ENCODE measurements at places on chromosomes 13 and 19.
A peak's percentile ranks its signal among the peaks of the same experiment; 100 is the strongest.

DNA sequence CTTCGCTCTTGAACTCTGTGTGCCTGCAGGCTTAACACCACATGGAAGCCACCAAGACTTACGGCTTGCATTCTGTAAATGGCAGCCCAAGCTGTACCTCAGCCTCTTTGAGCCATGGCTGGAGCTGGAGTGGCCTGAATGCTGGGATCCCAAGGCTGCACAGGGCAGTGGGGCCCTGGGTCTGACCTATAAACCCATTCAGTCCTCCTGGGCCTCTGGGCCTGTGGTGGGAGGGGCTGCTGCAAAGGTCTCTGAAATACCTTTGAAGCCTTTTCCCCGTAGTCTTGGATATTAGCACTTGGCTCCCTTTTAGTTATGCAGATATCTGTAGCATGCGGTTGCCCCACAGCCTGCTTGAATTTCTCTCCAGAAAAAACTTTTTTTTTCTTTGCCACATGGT lies 8.2 kb downstream of the TM9SF2 start:
- DNase-seq: no peak

DNA sequence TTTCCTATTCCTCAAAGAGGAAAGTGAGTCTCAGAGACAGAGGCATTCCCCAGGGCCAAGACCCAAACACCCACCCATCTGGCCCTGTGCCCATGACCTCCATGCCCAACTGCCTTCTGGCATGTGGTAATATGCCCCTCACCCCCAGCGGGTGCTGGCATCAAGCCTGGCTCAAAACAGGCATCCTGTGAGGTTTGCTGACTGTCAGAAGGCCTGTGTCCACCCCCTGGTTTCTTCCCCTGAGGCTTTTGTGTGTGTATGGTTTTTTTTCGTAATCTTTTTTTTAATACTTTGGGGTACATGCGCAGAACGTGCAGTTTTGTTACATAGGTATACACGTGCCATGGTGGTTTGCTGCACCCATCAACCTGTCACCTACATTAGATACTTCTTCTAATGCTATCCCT lies 7.6 kb upstream of the KANK2 start:
- DNase-seq: no peak

DNA sequence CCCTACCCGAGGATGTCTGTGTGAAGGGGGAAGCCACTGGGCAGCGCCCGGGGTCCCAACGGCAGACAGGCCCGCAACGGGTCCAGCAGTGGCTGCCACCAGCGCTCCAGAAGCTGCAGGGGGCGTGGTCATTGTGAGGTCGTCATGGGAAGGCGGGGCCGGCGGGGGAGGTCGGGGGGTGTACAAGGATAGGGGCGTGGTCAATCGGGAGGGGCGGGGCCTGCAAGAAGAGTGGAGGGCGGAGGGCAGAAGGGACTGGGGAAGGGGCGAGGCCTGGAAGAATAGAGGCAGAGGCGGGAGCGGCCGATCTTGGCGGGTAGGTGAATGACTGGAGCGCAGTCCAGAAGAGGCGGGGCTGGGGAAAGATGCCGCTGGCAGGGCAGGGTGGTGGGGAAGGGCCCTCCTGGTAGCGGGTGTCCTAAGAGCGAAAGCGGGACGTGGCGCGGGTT lies 4.4 kb downstream of the FUZ start:
- no peak for DNase-seq

DNA sequence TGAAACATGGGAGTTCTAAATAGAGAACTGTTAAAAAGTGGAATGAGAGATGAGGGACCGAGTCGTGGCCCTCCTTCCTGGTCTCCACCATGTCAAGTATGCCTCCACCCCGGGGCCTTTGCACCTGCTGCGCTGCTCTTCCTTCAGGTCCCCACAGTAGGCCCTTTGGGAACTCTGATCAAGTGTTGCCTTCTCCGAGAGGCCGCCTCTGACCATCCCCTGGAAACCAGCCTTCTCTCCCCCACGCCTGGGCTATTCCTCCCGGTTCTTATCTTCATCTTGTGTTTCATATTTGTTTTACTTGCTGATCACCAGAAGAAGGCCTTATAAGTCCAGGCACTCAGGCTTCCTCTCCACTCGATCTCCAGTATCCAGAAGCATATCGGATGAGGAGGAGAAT lies 40.0 kb downstream of the IRS2 start:
- no peak for DNase-seq

DNA sequence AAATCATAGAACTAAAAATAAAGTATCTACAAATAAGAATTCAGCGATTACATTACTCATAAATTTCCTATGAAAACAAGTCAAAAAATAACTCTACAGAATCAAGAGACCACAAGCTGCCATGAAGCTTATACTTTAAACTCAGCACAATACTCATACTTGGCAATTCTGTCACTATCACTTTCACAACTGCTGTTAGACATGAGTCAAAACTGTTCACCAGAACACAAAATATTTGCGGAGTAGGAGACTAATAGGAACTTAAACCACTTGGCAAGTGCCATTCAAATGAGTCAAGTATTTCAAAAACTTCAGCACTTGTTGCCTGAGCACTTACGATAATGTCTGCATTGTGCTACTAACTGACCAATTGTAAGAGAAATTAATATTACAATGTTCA lies 387.8 kb upstream of the GPC6 start:
- no peak for DNase-seq

GRCh38 chr19:14085309-14085995 lies at the start of gene C19orf67:
Gene C19orf67 (minus strand): TSS chr19:14085783. CDS start chr19:14085627, 156 bp downstream.
- DNase-seq: no peak

GRCh38 chr13:66087269-66087710 lies 1142.8 kb downstream of the PCDH9 start:
- DNase-seq: no peak

GRCh38 chr19:7849631-7849999 lies 19.6 kb downstream of the EVI5L start:
- no peak for DNase-seq

- DNase-seq: no peak
Observed at GRCh38 chr13:44052780-44053184, 173.1 kb downstream of the LACC1 start.

DNA sequence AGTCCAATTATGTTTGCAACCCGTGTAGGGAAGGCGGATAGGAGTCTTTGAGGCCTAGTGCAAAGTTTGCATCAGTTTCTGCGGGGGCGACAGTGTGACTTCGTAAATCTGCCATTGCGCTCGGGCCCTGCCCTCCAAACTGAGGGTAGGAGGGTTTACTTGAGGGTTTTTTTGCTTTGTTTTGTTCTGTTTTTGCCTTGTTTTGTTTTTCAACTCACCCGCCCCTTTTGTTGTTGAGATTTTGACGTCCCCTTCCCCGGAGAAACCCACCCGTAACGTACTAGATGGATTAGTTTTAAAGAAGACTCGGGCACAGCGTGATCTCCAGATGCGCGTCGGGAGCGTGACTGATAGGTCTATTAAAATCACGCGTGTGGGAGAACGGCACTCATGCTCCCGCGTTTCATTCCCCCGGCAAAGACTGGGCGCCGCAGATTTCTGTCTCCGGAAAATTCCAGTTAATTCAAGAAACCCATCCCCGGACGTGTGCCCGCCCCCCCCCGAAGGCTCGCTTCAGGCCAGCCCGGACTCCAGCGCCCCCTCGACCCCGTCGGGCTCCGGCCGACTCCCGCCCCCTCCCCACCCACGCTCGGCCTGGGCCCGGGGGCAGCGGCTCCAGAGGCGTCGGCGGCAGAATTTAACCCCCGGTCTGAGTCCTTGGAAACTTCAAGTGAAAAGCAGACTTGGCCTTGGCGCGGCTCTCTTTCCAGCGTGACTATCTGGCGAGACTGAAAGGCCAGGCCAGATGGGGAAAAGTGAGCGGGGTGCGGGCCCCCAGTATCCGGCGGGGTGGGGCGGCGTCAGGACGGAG lies 5.0 kb downstream of the SOX1 start:
- no peak for DNase-seq

- DNase-seq: no peak
Observed at GRCh38 chr19:14414926-14415690, 4.0 kb downstream of the DDX39A start.

- peak; percentile 17 for DNase-seq
Observed at GRCh38 chr19:16541526-16542044, 652 bp downstream of the CHERP start.

DNA sequence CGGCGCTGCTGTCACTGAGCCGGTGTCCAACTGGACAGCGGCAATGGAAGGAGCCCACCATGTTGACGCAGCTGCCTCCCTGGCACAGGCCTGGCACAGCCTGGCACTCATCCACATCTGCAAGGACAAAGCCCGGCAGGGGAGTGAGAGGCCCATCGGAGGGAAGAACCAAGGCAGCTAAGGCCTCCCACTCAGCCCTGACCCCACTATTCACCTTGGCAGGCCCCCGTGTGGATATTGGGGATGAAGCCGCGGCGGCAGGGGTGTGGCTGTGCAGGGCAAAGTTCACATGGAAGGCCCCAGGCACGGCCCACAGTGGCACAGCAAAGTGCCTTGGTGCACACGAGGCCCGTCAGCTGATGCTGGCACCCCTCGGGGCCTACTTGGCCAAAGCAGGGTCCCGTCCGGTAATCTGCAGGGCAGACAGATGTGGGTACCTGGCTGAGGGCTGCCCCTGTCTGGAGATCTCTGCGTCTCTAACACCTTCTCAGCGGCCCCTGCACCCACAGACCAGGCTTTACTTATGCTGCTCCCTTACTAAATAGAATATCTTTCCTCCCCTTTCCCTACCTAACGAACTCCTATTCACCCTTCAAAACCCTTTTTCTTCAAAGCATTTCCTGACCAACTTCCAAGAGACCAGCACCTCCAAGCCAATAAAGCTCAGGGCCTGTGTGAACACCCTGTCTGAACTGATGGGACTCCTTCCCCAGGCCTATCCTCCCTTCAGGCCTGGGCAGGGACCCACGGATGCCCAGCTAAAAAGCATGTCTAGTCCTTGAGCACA lies 7.5 kb downstream of the FBN3 start:
- no peak for DNase-seq

DNA sequence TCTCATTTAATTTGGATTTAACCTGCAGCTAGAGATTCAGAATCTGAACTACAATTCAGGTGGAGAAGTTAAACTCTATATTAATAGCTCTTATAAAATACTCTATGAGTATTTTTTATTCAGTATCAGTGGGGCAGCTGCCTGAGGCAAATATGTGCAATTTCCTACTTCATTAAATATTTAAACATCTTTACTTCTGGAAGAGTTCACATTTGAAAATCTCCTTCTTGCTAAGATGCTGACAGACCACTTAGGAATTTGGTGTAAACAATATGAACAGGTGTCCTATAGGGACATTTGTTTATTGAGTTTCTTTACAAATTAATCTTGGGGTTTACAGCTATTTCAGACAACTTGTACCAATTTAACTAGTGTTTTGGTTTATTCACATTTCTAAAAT lies 20.4 kb downstream of the STARD13 start:
- DNase-seq: no peak

DNA sequence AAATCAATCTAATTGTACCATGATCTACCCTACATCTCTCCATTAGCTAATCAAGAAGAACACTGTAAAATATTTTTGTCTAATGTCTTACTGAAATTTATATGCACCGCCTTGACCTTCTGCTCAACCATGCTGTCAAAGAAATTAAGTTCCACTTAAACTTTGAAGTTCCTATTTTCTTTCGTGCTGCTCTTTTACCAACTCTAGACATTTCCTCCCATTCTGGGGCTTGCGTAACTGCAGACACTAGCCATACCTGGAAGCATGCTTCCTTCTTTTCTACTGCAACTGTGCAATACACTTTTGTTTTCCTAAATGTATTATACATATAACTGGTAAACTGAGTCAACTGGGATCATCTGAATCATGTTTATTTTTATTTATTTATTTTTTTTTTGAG lies 8.5 kb upstream of the UBE2L5 start:
- DNase-seq: peak; percentile 73

- DNase-seq: no peak
Observed at GRCh38 chr13:36945078-36945477, 25.0 kb upstream of the SMAD9 start.

DNA sequence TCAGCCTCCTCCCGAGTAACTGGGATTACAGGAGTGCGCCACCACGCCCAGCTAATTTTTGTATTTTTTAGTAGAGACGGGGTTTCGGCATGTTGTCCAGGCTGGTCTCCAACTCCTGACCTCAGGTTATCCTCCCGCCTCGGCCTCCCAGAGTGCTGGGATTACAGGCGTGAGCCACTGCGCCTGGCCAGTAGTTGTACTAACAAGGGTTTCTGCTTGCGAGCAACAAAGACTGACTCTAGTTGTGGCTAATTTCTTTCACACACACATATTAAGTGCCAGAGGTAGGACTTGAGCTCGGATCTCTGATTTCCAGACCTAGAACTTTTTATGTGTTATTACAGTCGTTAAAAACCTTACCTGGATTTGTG lies 635 bp upstream of the PCCA start:
- no peak for DNase-seq

DNA sequence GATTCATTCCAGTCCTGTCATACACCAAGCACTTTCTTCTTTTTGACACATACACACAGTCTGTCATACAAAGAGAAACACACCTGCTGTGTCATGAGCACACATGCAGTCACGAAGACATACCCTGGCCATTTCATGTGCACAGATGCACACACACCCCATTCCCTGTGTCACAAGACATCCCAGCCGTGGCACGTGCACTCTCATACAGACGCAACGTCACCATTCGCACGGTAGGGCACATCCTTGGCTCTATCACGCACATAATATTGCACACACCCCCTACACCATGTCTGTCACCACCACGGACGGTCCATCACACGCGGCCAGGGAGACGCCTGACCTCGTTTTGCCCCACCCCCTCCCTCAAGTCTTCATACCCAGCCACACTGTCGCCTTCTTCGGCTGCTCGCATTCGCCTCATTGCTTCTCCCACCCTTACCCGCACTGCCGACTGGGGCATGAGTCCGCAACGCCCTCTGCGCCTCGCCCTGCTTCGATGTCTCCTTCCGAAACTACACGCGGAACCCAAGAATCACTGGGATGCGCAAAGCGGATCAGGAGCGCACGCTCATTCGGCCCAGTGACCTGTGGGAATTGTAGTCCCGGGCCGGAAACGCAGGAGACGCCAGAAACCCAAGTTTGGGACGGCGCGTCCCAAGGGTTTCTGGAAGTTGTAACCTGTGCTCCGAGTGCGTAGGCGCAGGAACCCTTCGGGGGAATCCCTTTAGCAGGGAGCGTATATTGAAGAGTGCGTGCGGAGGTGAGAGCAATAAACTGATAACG lies 6.8 kb upstream of the ZNF283 start:
- DNase-seq: no peak

DNA sequence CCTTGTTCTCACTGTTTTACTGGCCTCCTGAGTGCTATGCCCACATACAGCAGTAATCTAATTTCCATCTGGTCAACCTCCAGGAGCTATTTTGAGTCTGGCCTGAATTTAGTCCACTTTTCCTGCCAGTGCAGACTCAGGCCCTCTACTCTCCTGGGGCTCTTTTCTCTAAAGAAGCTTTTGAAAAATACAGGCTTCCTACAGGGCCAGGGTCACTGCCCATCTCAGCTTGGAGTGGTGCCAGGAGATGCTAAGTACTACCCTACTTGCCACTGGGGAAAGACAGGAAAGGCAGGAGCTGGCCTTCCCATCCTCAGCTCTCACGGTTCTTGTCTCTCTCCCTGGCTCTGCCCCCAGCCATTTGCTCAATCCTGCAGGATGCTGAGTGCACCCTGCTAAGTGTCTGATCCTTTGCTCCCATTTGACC lies 101.7 kb upstream of the SERP2 start:
- DNase-seq: no peak
